ENCODE measurements at places on chromosomes 2 and 18.

- no peak for DNase-seq
Measured at GRCh38 chr2:75716406-75716805, 5.7 kb upstream of the GCFC2 start.

GRCh38 chr18:5462227-5462626 lies 81.6 kb downstream of the EPB41L3 start:
- DNase-seq, result no peak

DNA sequence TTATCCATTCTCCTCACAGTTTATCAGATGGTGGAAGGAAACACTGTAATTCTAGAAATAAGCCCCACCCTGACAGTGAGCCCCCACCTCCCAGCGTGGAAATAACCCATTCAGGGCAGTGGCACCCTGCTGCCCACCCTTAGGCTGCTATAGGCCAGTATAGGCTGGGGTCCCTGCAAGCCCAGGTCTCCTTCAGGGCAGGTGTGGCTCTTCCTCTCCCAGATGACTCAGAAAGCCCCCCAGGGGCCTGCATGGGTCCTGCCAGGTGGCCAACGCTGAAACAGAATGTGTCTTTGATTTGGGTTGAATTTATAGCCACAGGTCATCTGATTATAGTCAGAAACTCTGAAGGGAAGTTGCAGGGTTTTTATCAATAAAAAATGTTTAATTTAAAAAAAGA lies 136.4 kb downstream of the SH3RF3 start:
- no peak for DNase-seq

DNA sequence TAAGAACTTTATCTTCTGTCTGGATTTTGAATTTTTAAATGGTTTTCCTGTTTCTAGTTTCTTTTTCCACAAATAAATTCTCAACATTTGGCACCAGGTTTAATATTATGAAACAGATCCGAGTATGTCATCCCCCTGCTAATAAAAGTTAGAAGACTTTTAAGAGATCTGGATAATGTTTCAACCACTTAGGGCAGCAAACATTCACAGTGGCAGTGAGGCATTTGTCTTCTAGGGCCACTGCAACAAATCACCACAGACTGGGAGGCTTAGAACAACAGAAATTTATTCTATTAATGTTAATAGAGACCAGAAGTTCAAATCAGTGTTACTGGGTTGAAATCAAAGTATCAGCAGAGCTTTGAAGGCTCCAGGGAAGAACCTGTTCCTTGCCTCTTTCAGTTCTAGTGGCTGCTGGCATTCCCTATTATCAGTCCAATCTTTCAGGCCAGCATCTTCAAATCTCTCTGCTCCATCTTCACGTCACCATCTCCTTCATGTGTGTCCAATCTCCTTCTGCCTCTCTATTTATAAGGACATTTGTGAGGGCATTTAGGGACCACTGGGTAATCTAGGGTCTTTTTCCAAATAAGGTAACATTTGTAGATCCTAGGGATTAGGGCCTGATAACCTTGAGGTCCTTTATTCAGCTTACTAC lies 23.4 kb downstream of the ACSL3 start:
- no peak for DNase-seq

GRCh38 chr2:219078126-219078525 lies 17.4 kb upstream of the IHH start:
- no peak for DNase-seq

DNA sequence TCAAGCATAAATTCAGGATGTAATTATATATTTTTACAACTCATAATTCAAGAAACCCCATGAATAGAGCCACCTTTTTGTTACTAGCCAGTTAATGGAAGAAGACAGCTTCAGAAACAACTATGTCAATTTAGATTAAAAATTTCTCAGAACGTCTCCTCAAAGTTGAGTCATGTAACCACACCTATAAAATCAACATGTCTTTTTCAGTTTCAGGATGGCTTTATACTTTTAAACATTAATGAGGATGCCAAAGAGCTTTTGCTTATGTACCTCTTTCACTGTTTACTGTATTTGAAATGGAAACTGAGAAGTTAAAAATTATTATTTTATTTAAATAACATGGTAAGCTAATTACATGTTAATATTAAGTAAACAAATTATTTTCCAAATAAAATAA lies 280.1 kb downstream of the PTH2R start:
- DNase-seq, result no peak

DNA sequence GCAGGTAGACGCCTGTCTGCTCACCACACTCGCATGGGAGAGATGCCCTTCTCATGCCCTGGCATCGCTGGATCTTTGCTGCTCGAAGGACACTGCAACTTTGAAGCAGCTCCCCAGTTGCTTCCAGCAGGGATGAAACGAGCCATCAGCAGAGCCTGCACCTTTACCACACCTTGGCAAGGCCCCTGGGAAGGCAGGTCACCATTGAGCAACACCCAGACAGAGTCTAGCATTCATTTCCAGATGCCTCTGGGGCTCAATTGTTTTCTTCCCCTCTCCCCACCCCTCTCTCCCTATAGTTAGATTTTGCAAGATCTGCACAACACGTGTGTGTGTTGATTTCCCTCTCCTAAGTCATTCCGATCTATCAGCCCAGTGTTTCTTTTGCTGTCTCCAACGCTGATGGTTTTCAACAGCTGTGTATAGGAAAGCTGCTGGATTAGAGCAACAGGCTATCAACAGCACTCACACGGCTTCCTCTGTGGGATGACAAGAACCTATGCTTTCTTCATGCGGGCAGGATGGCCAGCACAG lies 25.6 kb upstream of the INHBB start:
- DNase-seq, result no peak

DNA sequence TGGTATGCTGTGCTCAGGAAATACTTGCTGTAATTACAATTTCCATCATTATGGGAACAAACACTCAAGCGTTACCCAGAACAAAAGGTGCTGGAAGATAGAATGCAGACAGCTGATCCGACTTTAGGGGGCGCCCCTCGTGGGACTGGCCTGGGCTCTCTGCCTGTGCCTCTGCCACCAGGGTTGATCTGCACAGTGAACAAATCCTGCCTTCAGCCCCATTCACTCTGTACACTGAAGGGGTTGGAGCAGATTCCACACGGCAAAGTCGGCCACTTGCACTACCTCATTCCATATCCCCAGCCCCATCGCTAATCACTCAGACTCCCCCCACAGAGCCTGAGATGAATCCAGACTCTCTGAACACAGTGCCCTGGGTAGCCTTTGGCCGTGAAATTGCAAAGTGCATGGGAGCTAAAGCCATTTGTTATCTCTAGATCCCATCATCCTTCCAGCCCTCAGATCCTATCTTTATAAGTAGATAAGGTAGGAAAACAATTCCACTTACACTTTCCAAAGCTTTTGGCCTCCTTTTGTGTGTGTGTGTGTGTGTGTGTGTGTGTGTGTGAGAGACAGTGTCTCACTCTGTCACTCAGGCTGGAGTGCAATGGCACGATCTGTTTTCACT lies 69.3 kb downstream of the INPP5D start:
- DNase-seq, result no peak

DNA sequence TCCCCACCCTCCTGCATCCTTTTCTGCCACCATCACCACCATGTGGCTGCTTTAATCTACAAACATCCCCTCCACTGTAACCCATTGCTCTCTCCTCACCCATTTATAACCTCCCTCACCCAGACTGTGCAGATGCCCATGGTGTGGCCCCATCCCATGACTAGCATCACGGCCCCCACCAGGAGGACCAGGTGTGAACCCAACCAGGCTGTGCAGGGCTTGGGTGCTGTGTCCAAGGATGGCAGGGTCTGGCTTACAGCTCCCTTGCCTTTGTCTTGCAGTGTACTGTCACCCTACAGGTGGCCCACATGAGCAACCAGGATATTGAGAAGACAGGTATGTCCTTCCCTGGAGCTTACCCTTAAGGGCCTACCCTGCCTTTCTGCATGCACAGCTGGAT lies 6.8 kb downstream of the FER1L5 start:
- no peak for DNase-seq

GRCh38 chr2:231364961-231365810 lies 30.3 kb upstream of the B3GNT7 start:
- no peak for DNase-seq

GRCh38 chr2:54808661-54809060 lies 85.2 kb downstream of the EML6 start:
- no peak for DNase-seq

DNA sequence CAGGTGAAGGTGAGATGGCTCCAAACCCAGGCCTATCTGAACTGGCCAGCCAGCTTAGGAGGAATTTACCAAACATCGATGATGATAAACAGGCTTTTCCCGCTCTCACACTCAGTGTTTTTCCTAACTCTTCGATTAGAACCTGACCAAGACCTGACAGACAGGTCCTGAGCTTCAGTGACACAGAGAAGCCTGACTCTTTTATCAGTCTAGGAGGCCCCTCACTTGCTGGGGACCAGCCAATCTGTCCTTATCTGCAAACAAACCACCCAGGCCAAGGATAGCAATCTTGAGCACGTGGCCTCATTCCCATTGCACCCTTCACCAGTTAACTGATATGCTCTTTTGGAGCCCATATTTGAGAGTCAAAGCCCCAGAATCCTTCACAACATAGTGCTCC lies 1.9 kb upstream of the ITSN2 start:
- no peak for DNase-seq

DNA sequence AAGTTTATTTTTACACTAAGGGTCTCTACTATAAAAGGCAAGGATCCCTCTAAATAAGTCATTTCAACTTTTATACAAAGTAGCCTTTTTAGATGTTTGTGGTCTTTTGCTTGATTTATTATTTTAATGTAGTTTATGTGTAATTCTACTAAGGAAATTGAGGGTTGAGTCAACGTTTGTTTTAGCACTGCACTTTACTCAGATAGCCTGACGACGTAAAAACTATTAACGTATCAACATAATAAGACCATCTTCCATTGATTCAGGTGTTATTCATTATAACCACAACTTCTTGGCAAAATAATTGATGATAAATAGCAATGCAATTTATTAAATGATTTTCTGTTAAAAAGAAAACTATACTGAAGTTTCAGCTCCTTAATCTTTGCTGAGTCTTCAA lies 1103.6 kb upstream of the ACVR2A start:
- DNase-seq, result no peak

DNA sequence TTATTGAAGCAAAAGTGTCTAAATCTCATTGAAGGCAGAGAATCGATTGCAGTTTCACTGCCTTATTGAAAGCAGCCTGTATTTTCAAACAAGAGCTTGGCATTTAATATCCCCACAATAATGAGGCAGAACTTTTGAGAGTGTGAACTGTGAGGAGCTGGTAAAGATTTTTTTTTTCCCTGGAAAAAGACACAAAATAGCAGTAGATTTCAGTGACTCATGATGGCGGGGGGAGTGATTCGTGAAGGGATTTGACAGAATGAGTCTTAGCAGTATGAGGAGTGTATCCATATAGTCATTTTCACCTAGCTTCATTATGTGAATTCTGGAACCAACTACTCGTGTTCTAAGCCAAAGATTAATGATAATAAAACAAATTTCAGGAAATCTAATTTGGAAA lies 242.9 kb downstream of the ARL6IP6 start:
- no peak for DNase-seq

- DNase-seq, result no peak
Measured at GRCh38 chr2:25454824-25455611, 113.3 kb upstream of the DNMT3A start.

DNA sequence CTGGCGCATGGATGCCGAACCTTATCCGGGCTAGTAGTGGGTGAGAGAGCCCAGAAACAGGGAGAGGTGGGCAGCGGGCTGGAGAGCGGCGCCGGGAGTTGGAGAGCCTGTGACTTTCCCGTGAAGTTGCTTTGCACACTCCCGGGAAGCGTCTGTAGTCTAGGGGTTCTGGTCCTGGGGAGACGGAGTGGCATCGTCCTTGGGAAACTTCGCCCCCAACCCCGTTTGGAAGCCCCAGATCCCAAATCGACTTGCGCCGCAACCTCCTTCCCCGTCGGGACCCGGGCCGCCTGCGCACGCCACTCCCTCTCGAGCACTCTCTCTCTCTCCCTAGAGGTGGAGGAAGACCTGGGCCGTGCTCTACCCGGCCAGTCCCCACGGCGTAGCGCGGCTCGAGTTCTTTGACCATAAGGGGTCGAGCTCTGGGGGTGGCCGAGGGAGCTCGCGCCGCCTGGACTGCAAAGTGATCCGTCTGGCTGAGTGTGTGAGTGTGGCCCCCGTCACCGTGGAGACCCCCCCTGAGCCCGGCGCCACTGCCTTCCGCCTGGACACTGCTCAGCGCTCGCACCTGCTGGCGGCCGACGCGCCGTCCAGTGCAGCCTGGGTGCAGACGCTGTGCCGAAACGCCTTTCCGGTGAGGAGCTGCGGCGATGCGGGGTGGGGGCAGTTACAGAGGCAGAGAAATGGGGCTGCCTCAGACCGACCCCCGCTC lies 456 bp downstream of the DOK1 start:
- DNase-seq, result peak; percentile 25

DNA sequence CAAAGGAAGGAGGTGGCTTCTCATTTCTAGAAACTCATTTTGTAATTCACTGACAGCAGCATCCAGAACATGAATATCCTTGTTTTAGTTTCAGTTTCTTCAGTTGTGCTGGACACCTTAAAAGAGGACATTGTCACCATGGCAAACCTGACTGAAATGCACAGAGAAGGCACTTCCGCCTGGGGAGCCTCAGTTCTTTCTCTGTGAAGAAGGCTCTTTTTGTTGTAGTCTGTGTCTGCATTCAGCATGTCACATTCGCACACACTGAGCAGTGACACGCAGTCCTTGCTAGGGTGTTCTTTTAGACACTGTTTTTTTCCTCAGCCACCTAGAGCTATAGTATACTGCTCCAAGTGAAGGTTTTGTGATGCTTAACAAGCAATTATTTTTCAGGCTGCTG lies 9.5 kb upstream of the RPRM start:
- DNase-seq, result no peak

- DNase-seq, result no peak
Measured at GRCh38 chr2:231726276-231726675, 18.0 kb downstream of the PTMA start.

- DNase-seq, result peak; percentile 19
Measured at GRCh38 chr2:110993557-110994231, 127.0 kb upstream of the BCL2L11 start.

DNA sequence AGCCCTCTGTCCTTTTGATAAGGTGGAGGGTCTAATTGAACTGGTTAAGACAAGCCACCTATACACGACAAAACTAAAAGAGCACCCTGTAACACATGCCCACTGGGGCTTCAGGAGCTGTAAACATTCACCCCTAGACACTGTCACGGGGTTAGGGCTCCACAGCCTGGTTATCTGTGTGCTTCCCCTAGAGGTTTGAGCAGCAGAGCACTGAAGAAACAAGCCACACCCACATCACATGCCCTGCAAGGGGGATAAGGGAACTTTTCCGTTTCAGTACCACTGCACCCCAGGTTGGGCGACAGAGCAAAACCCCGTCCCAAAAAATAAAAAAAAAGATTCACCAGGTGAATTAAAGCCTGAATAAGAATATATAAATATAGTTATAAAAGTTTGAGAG lies 913.7 kb upstream of the ACVR2A start:
- DNase-seq, result no peak

- DNase-seq, result peak; percentile 63
Measured at GRCh38 chr2:219073413-219074129, 12.8 kb upstream of the IHH start.

- DNase-seq, result no peak
Measured at GRCh38 chr2:16278421-16279200, 338.3 kb downstream of the MYCN start.

DNA sequence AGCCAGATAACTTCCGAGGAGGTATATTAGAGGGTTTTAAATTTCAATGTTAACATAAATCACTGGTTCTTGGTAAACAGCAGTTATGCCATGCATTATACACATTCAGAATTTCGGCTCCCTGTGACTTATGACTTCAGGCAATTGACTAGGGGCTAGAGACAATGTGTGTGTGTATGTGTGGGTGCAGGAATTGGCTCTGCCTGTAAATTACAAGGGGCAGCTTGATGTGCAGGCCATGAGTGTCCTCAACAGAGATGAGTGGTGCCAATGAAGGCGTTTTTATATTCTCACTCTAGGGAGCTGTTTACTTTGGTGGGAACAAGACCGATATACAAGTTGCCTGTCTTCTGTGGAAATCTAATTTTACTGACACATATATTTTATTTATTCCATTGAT lies 161.6 kb downstream of the CSRNP3 start:
- no peak for DNase-seq
